ENCODE measurements at places on chromosomes 12 and 14.

DNA sequence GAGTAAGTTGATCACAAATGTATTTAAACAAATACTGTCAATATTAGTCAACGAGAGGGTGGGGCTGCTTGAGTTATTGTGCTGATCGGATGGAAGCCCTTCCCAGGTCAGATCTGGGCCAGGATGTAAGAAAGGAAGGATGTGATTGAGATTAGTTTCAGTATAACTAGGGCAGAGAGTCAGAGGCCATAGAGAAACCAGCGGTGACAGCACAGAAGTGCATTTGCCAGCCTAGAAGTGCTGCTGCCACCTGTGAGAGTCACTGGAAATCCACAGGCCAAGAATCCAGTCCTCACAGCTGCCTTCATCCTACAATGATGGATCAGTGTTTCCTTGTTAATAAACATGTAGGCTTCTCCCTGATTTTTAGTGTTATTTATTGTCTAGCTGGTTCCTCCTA lies 9.8 kb upstream of the FERMT2 start:
- DNase-seq, result no peak

- no peak for DNase-seq
Observed at GRCh38 chr14:56342494-56342942, 224.3 kb downstream of the PELI2 start.

GRCh38 chr14:38053666-38054065 lies 154.0 kb upstream of the SSTR1 start:
- no peak for DNase-seq

GRCh38 chr12:121871467-121871866 lies 12.8 kb upstream of the HPD start:
- no peak for DNase-seq

GRCh38 chr12:70221626-70222025 lies 21.6 kb upstream of the CNOT2 start:
- DNase-seq, result no peak

GRCh38 chr14:93274055-93274806 lies 58.6 kb downstream of the BTBD7 start:
- DNase-seq, result no peak

DNA sequence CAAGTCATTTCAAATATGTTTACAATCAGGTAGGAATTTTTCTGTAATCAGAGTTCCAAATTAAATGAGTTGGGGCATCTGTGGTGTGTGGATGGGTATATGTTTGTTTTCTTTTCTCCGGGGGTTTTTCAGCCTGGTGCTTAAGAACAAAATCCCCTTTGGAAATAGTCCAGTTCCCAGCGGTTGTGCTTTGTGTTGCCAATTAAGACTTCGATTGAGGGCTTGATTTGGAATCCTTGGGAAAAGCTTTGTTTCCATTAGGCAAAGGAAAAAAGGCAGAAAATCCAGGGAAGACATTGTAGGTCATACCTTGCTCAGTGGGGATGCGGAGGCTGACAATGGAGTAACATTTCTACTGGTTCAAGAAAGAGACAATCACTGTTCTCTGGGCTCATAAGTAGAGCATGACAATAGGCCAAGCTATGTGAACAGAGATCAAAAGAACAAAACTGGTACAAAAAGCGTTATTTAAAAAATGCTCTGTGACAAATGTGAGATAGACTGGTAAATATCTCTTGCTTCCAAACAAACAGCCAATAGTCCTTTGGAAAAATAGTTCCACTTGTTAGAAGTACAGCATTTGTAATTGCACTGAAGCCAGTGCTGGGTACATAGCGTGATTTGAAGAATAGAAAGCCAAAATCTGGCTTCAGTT lies 79.7 kb downstream of the EML1 start:
- DNase-seq, result peak; percentile 69

DNA sequence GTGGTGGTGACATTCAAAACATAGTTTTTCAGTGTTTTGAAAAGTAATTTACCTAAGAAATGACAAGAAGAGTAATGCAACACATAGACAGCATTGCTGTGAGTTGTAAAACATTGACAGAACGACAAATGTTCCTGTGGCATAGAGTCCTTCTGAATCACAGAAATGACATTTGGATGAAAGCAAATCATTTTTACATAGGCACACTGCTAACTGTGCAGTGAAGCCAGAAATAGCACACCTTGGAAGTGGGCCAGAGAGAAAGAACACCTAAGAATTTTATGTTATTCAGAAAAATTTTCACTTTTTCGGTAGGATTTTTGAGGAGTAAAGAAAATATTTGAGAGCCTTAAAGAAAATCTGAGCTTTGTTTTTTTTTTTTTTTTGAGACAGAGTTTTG lies 100.6 kb downstream of the ANO4 start:
- no peak for DNase-seq

GRCh38 chr12:71134405-71134804 lies 23.4 kb downstream of the TSPAN8 start:
- no peak for DNase-seq

DNA sequence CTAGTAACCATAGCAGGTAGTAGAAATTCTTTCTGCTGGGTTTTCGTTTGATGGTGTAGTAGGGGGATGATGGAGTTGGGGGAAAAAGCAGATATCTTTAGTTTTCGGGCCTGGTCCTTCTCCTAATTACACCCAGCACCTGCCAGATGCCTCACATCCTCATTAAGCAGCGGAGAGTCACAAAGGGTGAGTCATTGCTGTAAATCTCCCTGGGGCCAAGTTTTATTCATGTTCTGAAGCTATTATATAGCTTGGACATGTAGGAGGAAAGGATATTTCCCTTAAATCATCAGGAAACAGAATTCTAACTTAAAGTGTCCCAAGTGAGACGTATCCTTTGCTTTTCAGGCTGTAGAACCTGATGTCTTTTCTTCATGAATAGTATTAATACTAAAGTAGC lies 4.9 kb upstream of the NECAP1 start:
- DNase-seq, result no peak

- DNase-seq, result no peak
Observed at GRCh38 chr14:54120260-54120659, 163.6 kb upstream of the BMP4 start.

DNA sequence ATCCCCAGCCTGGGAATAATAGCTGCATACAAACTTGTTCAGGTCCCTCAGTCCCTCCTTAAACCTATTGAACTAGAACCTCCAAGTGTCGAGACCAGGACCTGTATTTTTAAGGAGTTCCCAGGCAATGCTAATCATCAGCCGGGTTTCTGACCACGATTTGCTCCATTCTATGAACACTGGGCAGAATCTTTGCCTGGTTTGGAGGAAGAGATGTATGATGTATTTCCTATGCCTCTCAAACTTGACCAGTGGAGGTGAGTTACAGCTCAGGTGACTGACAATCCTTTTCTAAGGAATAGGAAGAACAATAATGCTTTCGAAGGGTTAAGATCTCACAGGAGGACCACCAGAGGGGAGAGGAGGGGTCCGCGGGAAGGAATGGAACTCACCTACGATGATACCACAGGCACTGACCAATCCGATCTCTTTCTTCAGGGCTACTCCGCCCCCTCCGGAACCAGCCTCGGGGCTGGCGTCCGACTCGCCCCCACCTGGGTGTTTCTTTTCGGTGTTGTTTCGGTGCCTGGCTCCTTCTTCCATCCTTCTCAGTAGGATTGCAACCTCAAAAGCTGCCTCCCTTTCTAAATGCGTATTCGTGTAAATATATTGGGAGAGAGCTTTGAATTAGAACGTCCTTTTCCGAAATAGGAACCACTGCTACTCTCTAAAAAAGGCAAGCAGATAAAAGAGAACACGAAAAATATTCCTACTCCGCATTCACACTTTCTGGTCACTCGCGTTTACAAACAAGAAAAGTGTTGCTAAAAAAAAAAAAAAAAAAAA lies 895 bp downstream of the SLC7A8 start:
- peak; percentile 68 for DNase-seq

- no peak for DNase-seq
Observed at GRCh38 chr12:26231921-26232320, 36.5 kb downstream of the SSPN start.

DNA sequence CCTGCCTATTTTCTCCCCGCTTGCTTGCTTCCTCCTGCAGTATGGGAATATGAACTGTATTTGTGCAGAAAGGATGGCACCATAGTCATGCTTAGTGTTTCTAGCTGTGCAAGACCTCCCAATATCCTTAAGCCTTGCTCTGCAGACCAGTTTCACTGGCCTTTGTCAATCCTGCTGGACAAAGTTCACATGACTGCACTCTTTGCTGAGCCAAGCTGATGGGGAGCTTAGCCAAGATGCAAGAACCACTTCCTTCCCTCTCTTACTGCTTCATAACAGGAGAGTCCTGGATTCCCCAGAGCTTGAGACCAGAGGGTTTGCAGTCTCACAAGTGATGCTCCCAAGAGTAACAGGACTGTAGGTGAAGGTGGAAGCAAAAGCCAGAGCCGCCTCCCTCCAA lies 3.8 kb downstream of the ASIC1 start:
- no peak for DNase-seq

- DNase-seq, result no peak
Observed at GRCh38 chr12:102903337-102904007, 13.6 kb downstream of the PAH start.

DNA sequence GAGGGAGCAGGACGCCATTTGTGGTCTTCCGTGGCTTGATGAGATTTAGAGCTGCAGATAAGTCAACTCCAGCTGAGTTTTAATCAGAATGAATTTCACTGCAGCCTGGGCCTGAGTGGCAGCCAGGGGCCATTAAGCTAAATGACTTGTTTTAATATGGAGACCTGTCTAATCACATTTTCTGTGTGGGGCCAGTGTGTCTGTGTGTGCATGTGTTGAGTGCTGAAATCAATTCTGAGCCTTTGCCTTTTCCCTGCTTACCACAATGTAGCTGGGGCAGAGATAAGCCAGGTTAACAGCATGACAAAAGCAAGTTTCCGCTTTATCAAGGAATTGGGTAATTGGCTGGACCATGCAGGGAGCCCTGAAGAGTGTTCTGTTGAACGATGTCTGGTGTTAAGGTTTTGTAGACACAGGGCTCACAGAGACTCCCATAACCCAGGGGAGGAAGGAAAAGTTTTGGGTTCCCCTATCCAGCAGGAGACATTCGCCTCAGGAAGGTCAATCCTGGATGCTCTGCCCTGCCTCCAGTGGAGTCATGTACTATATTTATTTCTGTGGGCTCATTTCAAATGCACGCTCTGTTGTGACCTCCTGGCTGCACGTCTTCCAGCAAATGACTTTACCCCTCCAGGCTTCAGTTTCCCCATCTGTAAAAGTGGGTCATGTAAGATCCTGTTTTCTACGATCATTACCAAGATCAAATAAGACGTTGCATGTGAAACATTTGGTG lies 24.2 kb downstream of the RPH3A start:
- DNase-seq, result no peak

DNA sequence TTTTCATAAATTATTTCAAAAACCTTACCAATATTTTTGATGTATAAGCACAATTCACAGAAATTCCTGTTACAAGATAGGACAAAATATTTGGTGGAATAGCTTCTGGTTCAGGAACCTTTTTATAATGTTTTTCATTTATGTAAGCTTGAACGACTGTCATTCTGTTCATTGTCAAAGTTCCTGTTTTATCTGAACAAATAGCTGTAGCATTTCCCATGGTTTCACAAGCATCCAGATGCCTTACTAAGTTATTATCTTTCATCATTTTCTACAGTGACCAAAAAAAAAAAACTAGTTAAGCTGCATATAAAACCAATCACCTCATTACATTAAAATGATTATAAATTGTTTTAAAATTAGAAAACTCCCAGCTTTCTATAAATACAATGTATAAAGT lies 87.1 kb downstream of the ATP2B1 start:
- DNase-seq, result no peak

- no peak for DNase-seq
Observed at GRCh38 chr14:94025720-94026119, 420 bp upstream of the OTUB2 start.

- peak; percentile 68 for DNase-seq
Observed at GRCh38 chr12:51217133-51217967, 512 bp downstream of the POU6F1 start.

- no peak for DNase-seq
Observed at GRCh38 chr12:83958997-83959396, 953.6 kb downstream of the SLC6A15 start.

GRCh38 chr14:74865156-74865555 lies 10.8 kb downstream of the PROX2 start:
- no peak for DNase-seq

DNA sequence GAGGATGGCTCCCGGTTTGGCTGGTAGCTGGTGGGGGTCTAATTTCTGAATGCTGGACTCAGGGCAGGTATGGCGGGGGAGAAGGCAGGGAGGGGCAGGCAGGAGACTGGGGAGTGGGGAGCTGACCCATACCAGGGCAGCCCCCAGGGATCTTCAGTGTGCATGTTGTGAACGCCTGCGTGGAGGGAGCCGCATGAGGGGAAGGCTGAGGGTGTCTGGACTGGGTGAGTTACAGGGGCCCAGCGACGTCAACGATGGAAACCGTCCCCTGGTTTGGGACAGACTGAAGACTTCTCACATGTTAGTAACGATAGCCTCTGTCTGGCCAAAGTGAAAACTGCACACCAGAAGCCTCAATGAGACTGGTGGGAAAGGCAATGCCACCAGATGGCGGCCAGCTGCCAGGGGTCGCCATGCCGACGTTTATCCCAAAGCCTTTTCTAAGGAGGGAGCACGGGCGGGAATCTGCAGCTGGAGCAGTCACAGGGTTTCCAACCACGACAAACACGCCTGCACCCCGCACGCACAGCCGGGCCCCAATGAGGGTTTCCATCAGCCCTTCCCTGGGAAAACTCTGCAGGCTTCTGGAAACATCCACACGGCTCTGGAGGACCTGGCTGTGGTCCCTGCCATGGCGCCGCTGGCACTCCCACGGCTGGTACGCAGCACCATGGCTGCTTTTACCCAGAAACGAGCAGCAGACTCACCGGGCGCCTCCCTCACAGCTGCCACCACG lies 14.0 kb downstream of the PGAM5 start:
- DNase-seq, result peak; percentile 21

GRCh38 chr12:31634620-31635019 lies 24.9 kb upstream of the ETFBKMT start:
- DNase-seq, result no peak

DNA sequence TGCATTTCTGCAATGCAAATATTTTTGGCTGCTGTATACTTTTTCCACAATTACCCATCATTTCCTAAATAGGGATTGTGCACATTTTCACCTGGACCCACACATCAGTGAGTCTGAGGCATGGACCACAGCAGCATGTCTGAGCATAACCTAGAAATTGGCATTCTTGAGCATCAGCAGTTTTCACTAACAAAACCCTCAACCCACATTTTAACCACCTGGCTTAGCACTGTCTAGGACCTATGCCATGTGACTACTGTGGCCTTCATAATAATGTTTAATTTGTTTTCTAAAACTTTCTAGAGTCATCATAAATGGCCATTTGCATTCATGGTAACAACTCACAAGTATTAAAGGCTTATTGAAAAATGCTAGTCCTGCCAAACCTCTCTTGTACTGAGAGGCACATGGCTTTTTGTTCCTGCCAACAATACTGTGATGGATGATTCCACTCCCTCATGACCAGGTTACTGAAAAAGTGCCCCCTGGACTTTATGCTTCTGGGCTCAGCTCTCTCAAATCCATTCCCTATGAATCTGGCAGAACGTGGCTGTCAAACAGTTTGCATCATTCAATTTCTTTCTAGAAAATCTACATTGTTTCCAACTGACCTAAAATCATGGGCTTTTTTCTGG lies 240.0 kb downstream of the MDGA2 start:
- DNase-seq, result no peak

- DNase-seq, result no peak
Observed at GRCh38 chr12:5396541-5396940, 35.4 kb upstream of the NTF3 start.

GRCh38 chr12:49564686-49565405 lies 3.1 kb downstream of the MCRS1 start:
- DNase-seq, result no peak

Measured in retina (tissue), 1 donor.